ENCODE measurements at places on chromosomes 1 and 21.
A peak's percentile ranks its signal among the peaks of the same experiment; 100 is the strongest.

- DNase-seq = no peak
Measured at GRCh38 chr1:62235576-62235975, 40.9 kb downstream of the L1TD1 start.

DNA sequence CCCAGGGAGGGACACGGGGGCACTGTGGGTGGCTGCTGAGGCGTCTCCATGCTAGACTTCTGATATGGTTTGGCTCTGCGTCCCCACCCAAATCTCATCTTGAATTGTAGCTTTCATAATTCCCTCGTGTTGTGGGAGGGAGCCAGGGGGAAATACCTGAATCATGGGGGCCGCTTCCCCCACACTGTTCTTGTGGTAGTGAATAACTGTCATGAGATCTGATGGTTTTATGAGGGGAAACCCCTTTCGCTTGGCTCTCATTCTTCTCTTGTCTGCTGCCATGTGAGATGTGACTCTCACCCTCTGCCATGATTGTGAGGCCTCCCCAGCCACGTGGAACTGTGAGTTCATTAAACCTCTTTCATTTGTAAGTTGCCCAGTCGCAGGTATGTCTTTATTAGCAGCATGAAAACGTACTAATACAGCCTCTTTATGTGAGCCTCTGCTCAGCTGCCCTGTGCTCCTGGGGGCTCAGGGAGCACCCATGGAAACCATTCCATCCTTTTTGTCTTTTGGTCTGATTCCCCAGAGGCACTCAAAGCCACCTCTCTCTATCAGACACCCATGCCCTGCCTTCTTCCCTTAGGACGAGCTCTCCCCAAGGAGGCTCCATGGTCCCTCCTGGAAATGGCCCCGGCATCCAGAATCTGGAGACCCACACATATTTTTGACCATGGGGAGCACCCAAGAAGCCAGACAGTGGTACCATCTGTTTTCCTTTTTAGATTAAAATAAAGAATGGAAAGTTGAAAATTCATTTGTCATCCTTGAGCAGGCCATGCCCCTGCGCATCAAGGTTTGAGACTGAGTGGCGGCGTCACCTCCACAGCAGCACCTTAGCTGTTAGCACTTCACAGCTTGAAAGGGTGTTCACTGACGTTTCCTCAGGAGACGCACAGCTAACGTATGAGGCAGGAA, 65.9 kb upstream of the FAM20B start:
- DNase-seq = peak; percentile 4

DNA sequence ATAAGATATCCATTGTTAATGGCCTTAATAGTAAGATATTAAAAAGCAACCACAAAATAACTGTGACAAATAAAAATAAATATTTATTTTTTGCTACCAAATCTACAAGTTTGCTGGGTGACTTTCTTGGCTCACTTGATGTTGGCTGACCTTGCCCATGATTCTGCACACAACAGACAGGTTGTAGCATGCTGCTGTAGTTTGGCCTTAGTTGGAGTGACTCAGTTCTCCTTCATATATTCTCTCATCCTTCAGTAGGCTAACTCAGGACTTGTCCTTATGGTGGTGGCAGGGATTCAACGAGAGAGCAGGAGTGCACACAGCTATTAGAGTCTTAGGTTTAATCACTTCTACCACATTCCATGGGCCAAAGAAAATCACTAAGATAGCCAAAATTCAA, 437.9 kb downstream of the MRPL39 start:
- DNase-seq = no peak

GRCh38 chr1:94156096-94156625, 35.2 kb upstream of the ABCA4 start:
- DNase-seq = no peak

DNA sequence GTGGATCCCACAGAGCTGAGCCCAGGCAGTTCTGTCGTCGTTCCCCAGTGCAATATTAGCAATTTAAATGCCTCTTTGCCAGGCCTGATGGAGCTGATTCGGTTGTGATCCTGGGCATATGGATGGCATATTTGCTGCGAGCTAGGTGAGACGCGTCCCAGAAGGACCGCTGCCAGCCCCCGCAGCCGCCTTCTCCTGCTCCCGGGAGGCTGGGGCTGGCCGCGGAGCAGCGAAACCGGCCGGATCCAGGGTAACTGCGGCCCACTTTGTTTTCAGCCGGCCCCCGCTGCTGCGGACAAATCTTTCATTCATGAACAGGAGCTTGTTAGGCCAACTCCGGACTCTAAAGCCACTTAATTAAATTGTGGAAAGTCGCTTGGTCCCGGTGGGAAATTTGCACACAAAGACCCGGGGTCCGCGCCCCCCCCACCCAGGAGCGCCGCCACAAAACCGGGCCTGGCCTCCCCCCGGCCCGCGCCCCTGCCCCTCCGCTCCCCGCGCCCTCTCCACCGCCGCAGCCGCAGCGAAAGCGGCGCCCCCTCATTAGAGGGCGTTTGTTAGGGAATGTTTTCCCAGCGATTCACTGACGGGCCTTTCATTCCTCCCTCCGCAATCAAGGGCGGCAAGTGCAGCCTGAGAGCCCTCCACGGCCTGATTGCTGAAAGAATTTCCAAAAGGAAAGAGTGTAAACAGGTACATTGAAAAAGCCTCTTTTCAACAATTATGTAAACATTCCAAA, 383.3 kb downstream of the RRAGC start:
- DNase-seq = no peak

GRCh38 chr1:187417520-187417919, 588.8 kb downstream of the PLA2G4A start:
- no peak for DNase-seq

DNA sequence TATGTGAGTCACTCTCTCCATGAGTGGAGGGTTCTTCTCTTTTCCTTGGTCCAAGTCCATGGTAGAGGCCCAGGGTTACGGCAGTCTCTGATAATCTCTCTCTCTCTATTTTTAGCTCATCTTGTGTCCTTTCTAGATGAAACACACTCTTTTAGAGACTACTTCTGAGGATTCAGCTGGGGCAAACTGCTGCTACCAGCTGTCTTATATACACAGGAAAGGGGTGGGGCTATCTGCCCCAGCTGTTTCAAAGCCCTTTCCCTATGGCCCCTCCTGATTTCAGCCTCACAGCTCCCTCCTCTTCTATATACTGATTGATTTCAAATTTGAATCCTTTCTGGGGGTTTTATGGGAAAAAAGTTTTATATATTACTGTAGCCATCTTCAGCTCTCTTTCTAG, 324.8 kb downstream of the RWDD3 start:
- no peak for DNase-seq

GRCh38 chr1:177567393-177567792, 396.6 kb downstream of the BRINP2 start:
- DNase-seq = no peak

GRCh38 chr1:166603296-166603695, 236.0 kb upstream of the POGK start:
- DNase-seq = no peak

DNA sequence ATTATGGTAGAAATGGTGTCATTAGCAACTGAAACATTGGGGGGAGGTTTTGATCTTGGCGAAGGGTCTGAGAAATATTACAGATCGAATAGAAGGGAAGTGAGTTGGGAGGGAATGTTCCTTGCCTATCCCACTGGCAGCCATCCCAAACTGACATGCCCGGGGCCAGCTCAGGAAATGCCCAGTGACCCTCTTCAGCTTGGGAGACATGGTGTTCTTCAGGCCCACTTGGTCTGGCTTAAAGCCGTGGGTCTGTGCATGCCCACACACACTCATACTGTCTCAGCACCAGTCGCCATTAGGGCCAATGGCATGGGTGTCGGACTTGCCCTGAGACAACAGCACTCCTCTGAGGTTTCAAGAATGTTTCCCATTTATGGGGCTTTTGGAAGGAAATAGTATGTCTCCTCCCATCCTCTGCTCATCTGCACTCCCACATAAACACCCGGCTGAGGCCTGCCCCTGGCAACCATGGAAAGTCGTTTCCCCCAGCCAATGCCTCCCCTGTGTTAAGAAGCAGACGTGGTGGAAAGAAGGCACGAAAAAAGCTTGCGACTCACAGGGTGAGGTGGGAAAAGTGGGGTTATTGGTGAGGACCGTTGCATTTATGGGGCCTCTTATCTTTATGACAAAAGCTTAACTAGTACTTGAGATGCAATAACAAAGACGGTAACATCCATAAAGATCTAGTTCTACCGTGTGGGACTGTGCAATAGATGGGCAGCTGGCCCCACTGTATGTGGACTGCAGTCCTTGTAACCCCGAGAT, 2.0 kb downstream of the RNF186 start:
- DNase-seq = no peak

DNA sequence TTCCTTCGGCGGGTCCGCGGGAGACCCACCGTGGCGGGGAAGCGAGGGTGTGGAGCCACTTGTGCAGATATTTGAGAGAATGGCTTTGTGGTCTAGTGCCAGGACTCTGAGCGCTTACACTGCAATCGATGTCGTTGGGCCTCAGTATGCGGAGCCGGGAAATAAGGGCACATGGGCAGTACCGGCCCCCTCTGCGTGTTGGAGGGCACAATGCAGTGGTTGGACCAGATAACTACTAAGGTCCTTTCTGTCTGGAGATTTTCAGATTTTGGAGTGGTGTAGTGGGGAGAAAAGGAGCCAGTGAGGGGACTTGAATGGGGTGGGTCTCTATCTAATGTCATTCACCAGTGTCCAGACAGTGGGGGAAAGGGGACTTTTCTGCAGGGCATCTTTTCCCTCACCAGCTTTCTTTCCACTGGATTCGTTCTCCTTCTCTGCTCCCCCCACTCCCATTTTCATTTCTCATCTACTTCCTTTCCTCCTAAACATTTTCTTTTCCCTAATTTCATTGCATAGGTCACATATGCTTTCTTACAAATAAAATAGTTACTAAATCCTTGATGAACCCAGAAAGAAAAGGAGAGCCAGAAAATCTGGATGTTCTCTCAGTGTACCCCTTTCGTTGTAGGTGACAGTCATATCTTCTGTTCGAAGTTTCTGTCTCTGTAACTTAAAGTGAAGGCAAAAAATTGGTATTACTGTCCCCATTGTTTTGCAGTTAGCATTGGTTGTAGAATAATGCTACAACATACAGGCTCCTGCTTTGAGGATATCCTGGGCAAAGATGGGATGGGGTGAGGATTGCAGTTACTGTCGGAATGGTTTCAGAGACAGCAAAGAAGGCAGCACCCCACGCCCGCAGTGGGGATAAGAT, 1.4 kb downstream of the ATF3 start:
- DNase-seq = no peak

DNA sequence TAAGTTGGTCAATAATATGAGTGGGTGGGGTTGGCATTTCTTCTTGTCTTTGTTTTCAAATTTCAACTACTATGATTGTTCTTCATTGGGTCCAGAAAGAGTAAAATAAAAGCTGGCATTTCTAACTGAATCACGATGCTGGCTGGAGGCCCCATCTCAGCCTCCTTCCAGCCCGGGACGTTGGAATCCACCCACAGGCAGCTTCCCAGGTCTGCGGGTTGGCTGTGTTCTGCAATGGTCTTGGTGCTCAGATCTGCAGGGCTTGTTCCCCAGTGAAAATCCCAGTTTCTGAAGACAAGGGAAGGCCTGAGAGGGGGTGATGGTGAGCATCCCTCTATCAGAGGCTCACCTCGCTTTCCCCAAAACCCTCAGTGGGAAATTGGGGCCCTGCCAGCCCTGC, 54.7 kb upstream of the ARHGEF16 start:
- no peak for DNase-seq

Data from stimulated activated CD4-positive, alpha-beta T cell treated with anti-CD3 and anti-CD28 coated beads, Interleukin-12 subunit alpha, Interleukin-12 subunit beta, amount 100 ng/mL, for 48 hours (primary cell).